NB4 (cell line): ENCODE measurements at places on chromosomes 1 and 21.

GRCh38 chr1:208256556-208256955, 12.4 kb upstream of the PLXNA2 start:
- DNase-seq: no peak

DNA sequence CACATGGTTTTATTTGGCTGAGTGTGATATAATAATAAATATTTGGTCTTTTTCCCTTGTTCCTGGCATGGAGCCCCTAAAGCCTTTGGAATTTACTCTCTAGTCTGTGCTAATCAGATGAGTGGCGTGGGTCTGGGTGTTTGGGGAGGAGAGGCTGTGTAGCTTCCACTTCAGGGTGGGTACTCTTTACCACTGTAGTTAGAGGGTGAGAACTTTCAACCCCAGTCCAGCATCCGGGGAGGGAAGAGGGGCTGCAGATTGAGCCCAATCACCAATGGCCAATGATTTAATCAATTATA, 20.0 kb downstream of the USP25 start:
- no peak for DNase-seq

DNA sequence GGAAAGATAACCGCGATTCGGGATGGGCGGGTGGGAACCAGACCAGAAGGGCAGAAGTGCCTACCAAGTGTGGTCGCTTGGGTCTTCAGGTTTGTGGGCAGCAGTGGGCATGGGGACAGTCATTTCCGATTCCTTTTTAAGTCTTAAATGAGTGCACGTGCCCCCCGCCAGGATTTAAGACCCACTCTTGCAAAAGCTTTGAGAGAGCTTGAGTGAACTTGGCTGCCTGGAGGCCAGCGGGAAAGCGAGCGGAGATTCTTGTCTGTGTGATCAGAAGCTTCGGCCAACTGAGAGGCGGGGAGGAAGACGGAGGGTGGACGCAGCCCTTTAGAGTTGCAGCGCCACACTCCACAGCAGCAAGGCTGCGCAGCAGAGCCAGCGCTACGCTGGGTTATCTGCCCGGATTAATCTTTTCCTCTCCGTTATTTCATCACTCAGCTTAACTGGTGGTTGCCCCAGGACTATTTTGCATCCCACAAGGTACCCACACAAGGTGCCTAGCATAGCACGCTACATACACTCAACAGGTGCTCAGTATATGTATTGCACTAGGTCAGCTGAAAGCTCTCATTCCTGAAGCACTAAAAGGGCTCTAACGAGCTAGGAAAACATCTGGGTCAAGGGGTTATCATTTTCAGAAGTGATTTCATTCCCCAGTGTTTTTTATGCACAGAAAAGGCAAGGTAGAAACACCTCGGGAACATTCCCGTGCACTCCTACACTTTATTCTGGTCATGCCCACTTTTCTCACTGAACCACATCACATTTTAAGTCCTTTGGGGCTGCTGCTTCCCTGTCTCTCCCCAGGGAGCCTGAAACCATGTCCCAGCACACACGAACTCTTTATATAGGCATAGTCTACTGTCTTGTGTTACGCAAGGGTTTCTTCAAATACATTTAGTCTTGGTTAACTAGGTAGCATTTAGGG, 1.5 kb upstream of the BATF3 start:
- DNase-seq: peak; percentile 90

GRCh38 chr1:153100245-153100644, 5.9 kb upstream of the SPRR2E start:
- no peak for DNase-seq

DNA sequence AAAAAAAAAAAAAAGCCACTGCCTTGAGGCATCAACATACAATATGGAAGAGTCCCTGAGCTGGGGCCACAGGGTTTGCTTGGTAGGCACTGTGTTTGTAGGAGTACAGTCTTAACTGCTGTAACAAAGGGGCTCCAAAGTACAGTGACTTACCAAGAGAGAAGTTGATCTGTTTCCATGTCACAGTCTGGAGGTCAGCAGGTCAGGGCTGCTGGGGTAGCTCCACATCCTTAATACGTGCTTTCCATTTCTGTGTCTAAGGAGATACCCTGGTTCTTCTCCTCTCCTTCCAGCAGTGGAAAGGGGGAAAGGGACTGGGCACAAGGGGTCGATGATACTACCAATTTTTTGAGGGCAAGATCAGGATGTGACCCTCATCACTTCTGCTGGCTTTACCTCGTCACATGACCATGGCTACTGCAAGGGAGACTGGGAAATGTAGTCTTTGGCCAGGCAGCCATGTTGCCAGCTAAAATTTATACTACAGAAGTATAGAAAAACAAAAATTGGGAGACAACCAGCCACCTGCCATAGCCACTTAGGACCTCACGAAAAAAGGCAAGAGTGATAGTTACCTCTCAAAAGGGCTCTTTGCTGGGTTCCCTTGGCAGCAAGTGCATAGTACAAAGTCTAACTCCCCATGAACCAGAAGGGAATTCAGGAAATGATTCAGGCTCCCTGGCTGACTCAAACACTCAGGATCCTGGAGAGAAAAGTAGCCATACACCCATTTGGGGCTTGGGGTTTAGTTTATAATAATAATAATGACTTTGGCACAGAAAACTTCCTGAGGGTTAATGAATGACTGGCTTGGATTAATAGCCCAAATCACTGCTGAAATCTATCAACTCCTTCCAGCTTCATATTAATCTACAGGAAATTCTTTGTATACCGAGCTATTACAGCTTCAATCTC, 52.7 kb upstream of the ATP5PO start:
- peak; percentile 27 for DNase-seq

DNA sequence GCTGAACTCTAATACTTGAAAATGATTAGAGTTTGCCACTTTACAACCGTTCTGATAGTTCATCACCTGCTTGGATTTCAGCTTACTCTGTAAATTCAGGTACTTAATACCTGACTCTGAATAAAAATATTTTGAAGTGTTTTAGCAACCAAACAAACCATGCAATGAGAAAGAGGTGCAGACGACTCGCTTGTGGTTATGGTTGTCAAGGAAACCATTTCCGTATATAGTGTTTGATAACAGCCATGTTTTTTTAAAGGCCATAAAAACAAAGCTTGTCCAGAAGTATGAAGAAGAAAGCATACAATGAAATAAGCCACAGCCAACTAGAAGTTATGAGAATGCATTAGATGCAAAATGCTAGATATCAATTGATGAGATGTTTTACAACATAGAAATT, 167.2 kb upstream of the HMCN1 start:
- DNase-seq: peak; percentile 75

GRCh38 chr1:51989582-51990477, 670 bp downstream of the RAB3B start:
- DNase-seq: no peak

DNA sequence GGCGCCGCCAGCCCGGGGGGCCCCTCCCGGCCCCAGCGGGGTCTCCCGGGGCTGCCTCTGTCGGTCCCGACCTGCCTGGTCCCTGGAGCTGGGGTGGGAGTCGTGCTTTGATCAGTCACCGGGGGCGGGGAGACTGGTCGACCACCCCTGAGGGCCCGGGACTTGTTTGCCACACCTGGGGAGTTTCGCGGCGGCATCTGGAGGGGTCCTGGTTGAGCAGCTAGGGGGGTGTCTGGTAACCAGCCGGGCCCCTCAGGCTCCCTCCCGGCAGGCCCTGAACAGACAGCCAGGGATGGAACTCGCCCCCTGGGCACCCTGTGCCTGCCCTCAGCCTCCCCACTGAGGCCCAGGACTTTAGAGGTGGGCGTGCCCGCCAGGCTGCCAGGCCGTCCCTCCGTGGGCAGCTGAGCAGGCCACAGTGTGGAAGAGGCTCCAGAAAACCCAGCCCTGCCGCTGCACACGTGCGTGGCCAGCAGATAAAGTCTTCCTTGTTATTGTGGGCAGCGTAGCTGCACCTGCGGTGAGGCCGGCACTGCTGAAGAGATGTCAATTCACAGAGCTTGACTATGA, 13.3 kb upstream of the SAMD11 start:
- no peak for DNase-seq

GRCh38 chr1:108199201-108199691, 897 bp downstream of the SLC25A24 start:
- DNase-seq: peak; percentile 26
